Activated naive CD4-positive, alpha-beta T cell treated with anti-CD3 and anti-CD28 coated beads for 36 hours (primary cell): ENCODE measurements at places on chromosomes 1 and 21. TPM values are rescaled to one million over a fixed set of nuclear protein-coding genes. Genes with fewer than 3 reads are reported as not detected.

Gene EPHA2
- total RNA-seq: 0.54 TPM

Gene PLA2G2C
- 0.94 TPM for total RNA-seq

Gene CYYR1
- not detected for total RNA-seq

Gene AK4
- 25.2 TPM for total RNA-seq
